ENCODE measurements at places on chromosomes 13 and 19.

DNA sequence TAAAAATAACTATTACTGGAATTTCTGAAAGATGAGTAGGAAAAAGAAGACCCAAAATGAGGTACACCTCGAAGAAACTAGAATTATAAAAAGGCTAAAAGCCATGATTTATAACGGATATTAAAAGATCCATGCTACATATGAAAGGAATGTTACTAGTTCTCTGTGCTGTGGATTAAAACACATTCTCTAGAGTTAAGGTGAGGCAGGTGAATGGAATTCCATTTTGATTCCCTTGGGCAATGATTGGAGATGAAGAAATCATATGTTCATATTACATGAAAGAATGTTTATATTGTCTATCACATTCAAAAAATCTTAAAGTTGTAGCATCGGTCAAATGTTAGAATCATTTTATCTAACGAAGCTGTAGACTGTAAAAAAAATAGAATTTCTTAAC, 783.7 kb downstream of the PCDH9 start:
- DNase-seq, result no peak

- DNase-seq, result no peak
Measured at GRCh38 chr13:80203496-80203895, 137.4 kb downstream of the SPRY2 start.

GRCh38 chr19:44891016-44891882, at the start of gene TOMM40:
TSS of gene TOMM40 (plus strand) at chr19:44891254. CDS start at chr19:44891416, 162 bp downstream.
- peak; percentile 100 for DNase-seq

- DNase-seq, result peak; percentile 21
Measured at GRCh38 chr19:17757125-17757524, 5.8 kb downstream of the FCHO1 start.

DNA sequence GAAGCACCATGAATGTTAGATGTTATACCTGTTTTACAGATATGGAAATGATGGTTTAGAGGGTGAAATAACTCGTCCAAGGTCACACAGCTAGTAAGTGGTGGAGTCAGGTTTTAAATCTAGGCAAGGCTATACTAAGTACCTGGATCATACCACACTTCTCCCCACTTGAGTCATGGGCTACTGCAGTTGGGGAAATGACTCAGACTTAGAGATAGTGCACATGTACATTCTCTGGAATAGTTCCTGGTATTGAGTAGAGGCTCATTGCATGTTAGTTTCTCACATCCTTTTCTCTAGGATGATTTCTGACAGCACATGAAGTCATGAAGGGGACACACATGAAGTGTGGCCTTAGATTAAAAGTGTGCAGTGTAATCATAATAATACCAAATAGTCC, 76.2 kb upstream of the TNFSF11 start:
- no peak for DNase-seq

- DNase-seq, result no peak
Measured at GRCh38 chr13:26247608-26248007, 6.3 kb upstream of the CDK8 start.

- no peak for DNase-seq
Measured at GRCh38 chr13:74919914-74920313, 562.1 kb downstream of the TBC1D4 start.

DNA sequence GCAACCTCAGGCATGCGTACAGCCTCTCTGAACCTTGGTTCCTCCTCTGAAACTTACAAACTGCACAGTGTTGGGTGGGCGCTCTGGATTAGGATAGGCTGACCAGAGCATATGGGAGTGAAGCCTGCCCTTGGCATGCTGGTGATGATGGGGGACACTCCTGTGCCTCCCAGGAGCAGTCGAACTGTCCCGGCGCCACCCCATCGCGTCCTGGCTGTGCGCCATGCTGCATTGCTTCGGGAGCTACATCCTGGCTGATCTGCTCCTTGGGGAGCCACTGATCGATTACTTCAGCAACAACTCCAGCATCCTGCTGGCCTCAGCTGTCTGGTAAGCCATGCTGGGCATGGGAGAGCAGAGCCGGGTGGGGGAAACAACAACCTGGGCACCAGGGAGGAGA, 18.9 kb downstream of the TMEM38A start:
- no peak for DNase-seq

GRCh38 chr13:98415326-98416070, 161.4 kb downstream of the STK24 start:
- DNase-seq, result no peak

- DNase-seq, result no peak
Measured at GRCh38 chr19:44819246-44819832, 10.4 kb downstream of the BCAM start.

GRCh38 chr19:43725468-43725867, 9.6 kb downstream of the IRGC start:
- DNase-seq, result no peak

GRCh38 chr13:85013006-85013405, 786.2 kb downstream of the SLITRK6 start:
- DNase-seq, result no peak

DNA sequence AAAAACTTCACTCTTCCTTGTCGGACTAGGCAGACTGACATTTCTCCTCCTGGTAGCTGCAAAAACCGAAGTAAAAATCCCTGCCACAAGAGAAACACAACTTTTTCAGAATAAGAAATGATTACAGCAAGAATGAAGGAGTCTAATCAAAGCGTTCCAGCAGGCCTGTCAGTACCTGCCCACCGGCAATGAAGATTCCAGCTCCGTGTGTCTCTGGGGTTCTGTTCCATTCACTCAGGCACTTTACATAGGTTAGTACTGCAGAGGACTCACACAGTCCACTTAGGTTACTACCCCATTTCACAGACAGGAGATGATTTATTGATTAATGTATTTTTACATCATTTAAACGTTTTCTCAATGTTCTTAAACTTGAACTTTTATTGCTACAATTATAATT, 275.5 kb downstream of the NHLRC3 start:
- no peak for DNase-seq
